ENCODE measurements at places on chromosomes 6 and 20. TPM values are rescaled to one million over a fixed set of nuclear protein-coding genes. Genes with fewer than 3 reads are reported as not detected.

- no peaks in the 10 kb centered on the region for H3K4me1 ChIP-seq
- H3K27me3 ChIP-seq: peaks cover 4% of the 10 kb centered on the region
- no peak overlapping the region for H3K4me3 ChIP-seq
- no peak for DNase-seq
Measured at GRCh38 chr20:20204256-20204655, 151.9 kb downstream of the CFAP61 start.

GRCh38 chr6:139855671-139856311 is 481.3 kb upstream of the CITED2 start:
- H3K4me1 ChIP-seq: no peaks in the 10 kb centered on the region
- H3K36me3 ChIP-seq: no peaks in the 10 kb centered on the region
- peaks cover 2% of the 10 kb centered on the region for H3K27me3 ChIP-seq
- H3K27ac ChIP-seq: no peak overlapping the region
- DNase-seq: no peak
- no peak overlapping the region for H3K4me3 ChIP-seq

CSNK2B gene
- total RNA-seq: 206 TPM

PKIB gene
- total RNA-seq: 0.47 TPM

THBD gene
- not detected for total RNA-seq

- peaks cover 14% of the 10 kb centered on the region for H3K27me3 ChIP-seq
- no peak for DNase-seq
- no peak overlapping the region for H3K27ac ChIP-seq
Measured at GRCh38 chr20:4443016-4443415, 278.7 kb upstream of the PRND start.

DNA sequence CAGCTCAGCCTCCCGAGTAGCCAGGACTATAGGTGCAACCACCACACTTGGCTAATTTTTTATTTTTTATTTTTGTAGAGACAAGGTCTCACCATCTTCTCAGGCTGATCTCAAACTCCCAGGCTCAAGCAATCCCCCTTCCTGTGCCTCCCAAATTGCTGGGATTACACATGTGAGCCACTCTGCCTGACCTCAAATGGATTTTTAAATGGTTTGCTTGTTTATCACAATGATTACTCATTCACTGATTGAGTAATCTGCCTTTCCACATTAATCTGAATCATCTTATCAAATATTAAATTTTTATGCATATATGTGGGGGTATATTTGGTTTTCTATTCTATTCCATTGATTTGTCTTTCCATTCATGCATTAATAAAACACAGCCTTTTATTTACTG is 9.4 kb upstream of the KHDC1L start:
- H3K4me3 ChIP-seq: no peak overlapping the region
- no peak overlapping the region for H3K27ac ChIP-seq
- no peak for DNase-seq
- peaks cover 3% of the 10 kb centered on the region for H3K27me3 ChIP-seq
- H3K36me3 ChIP-seq: no peaks in the 10 kb centered on the region

DNA sequence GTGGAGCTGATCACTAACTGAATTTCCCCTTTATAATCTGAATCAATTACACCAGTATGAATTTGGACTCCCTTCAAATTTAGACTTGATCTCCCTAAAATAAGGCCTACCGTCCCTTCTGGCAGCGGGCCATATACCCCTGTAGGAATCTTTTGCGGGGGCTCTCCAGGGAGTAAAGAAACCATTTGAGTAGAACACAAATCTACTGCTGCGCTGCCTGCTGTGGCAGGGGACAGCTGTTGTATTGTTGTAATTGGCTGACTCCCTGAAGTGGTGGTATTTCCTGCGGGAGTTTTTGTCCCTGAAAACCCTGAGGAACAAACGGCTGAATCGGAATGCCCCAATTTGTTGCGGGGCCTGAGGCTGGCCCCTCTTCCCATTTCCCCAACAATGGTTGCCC is 16.0 kb upstream of the PTCRA start:
- DNase-seq: no peak
- no peak overlapping the region for H3K4me3 ChIP-seq
- no peaks in the 10 kb centered on the region for H3K36me3 ChIP-seq

DNA sequence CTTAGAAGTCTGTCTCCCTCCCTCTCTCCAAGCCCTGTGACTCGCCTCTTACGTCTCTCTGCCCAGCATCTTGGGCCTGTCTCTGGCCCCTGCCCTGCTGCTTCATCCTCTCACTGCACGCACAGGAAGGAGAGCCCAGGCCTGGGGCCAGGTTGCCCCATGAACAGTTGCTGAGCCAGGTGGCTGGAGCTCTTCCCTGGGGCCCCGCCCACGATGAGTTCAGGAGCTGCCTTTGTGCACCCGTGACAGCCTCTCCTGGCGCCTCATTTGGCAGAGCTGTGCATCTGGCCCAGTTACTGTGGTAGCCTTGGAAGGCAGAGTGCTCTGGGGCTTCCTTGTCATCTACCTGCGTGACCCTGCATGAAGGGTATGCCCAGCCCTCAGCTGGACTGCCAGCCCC is 44.5 kb downstream of the SLC52A3 start:
- H3K27ac ChIP-seq: no peak overlapping the region
- peaks cover 42% of the 10 kb centered on the region for H3K27me3 ChIP-seq
- DNase-seq: no peak
- no peaks in the 10 kb centered on the region for H3K36me3 ChIP-seq

- H3K4me1 ChIP-seq: peaks cover 13% of the 10 kb centered on the region
- no peak overlapping the region for H3K4me3 ChIP-seq
- H3K36me3 ChIP-seq: no peaks in the 10 kb centered on the region
- DNase-seq: no peak
Measured at GRCh38 chr6:31720196-31720770, 1.3 kb downstream of the LY6G6C start.

VNN1 gene
- total RNA-seq: not detected

DNA sequence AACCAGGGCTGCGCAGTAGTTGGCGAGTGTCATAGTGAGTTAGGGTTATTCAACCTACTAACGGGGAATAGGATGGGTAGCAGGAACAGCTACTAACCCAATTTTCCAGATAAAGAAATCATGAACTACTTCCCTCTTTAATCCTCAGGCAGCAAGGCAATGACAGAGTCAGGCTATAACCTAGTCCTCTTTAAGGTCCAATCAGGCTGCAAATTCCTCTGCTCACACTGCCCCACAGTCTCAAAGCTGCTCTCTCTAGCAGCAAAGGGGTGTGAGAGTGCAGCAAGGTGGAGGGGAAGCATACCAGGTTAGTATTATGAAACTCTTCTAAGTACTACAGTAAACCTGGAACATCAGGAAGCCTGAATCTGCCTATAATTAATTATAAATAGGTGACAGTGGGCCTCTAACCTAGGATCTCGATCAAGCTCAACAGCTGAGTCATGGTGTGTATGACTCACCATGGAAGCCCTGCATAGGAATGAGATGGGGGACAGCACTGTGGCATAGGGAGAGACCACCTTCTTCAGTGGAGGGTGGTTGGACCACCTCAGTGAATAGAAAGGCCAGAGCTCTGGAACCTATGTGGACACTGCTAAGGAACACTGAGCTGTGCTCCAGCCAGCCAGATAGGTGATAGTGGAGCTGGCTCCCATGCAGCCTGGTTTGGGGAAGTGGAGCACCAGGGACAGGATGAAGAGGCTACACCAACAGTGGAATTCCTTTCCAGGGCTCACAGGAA is 7.9 kb downstream of the PEX6 start:
- H3K36me3 ChIP-seq: peaks cover 4% of the 10 kb centered on the region
- H3K4me3 ChIP-seq: no peak overlapping the region
- peaks cover 9% of the 10 kb centered on the region for H3K4me1 ChIP-seq
- no peaks in the 10 kb centered on the region for H3K27me3 ChIP-seq

GRCh38 chr6:41488433-41489119 is 57.6 kb upstream of the FOXP4 start:
- no peak for DNase-seq
- no peaks in the 10 kb centered on the region for H3K4me1 ChIP-seq
- no peak overlapping the region for H3K27ac ChIP-seq
- H3K27me3 ChIP-seq: peaks cover 51% of the 10 kb centered on the region

HCK gene
- not detected for total RNA-seq

- DNase-seq: no peak
- no peak overlapping the region for H3K4me3 ChIP-seq
- no peak overlapping the region for H3K27ac ChIP-seq
- peaks cover 12% of the 10 kb centered on the region for H3K4me1 ChIP-seq
Measured at GRCh38 chr20:49136817-49137571, 51.1 kb downstream of the STAU1 start.

Data from activated CD8-positive, alpha-beta memory T cell treated with anti-CD3 and anti-CD28 coated beads, Interleukin-2, amount 10 ng/mL, durations not matched to agents 7 days and 5 days (primary cell).